ENCODE measurements at places on chromosomes 6 and 20.

- no peak for DNase-seq
Measured at GRCh38 chr6:154653853-154654252, 79.4 kb upstream of the SCAF8 start.

DNA sequence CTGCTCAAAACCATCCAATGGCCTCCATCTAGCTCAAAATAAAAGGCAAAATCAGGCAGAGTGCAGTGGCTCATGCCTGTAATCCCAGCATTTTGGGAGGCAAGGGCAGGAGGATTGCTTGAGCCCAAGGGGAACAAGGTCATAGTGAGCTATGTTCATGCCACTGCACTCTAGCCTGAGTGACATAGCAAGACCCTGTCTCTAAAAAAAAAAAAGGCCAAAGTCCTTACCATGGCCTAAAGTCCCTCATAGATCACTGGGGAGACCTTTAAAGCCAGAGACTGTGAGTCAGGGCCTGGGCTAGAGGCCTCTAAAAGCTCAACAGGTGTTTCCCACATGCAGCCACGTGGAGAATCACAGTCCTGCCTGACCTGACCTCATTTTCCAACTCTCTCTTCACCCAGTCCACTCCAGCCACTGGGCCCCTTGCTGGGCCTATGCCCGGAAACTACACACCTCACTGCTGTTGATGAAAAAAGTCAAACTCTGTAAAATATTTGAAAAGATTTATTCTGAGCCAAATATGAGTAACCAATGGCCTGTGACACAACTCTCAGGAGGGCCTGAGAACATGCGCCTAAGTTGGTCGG lies 28.2 kb upstream of the TAB2 start:
- DNase-seq: no peak

- DNase-seq: no peak
Measured at GRCh38 chr6:77620278-77620882, 32.5 kb upstream of the MEI4 start.

GRCh38 chr6:80988892-80989291 lies 763.6 kb downstream of the TENT5A start:
- no peak for DNase-seq

DNA sequence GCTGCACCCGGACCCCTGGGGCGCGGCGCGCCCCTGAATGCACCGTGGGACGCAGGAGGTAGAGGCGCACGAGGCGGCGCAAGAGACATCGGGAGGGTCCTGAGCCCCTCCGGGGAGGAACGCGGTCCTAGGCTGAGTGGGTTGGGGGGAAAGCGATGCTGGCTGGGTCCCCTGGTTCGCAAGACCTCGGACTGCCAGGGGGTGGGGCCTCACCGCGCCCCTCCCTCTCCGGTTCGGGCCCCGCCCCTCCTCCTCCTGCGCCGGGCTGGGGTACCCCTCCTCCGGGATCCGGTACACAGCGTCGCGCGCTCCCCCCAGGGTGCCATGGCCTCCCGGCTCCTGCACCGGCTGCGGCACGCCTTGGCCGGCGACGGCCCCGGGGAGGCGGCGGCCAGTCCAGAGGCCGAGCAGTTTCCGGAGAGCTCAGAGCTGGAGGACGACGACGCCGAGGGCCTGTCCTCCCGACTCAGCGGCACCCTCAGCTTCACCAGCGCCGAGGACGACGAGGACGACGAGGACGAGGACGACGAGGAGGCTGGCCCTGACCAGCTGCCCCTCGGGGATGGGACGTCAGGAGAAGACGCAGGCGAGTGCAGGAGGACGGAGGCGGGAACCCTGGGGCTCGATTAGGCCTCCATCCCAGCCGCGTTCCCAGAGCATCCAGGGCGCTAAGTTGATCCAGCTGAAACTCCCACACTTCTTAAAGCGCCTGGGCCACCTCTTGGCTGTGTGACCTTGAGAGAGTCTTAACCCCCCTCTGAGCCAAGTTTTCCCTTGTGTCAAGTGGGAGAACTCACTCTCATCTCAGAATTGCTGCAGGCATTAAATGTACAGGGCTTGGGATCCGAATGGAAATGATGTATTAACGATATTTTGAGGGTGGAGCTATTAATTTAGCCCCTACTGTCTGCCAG lies 541 bp downstream of the SNX21 start:
- no peak for DNase-seq

DNA sequence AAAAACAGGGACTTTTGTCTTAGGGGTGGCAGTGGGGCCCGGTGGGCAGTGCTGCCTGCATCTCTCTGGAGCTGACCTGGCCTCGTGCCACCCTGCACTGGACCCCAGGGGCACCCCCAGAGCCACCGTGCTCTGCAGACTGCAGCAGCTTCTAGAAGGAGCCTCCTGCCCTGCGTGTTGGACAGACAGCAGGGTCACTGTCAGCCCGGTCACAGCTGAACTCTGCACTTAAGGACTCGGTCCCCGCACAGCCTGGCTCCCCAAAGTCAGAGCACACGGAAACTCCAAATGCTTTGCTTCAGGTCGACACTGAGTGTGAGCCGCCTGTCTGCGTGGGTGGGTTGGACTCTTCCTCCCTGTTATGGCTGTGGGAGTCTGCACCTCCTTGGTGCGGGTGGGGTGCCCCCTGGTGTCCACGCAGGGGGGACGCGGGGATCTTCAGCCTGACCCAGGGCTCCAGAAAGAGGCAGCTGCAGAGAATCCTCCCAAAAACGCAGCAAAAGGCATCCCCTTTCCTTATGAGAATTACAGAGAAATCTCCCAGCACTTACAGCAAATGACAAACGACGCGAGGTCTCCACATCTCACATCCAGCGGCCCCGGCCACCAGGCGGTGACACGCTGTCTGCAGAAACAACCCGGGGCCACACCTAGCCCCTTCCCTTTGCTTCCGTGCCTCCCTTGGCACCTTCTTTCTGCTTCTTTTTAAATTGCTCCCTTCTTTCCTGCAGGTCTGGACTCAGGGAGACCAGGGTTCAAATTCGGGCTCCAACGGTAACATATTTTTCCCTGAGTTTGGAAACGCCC lies 36.3 kb upstream of the DACT2 start:
- DNase-seq: no peak
